ENCODE measurements at places on chromosomes 7 and 10. TPM values are rescaled to one million over a fixed set of nuclear protein-coding genes. Genes with fewer than 3 reads are reported as not detected.

Gene SLC29A4
- total RNA-seq, result 0.46 TPM

GRCh38 chr7:127047521-127047920 lies 205.2 kb downstream of the GRM8 start:
- no peak for DNase-seq

DNA sequence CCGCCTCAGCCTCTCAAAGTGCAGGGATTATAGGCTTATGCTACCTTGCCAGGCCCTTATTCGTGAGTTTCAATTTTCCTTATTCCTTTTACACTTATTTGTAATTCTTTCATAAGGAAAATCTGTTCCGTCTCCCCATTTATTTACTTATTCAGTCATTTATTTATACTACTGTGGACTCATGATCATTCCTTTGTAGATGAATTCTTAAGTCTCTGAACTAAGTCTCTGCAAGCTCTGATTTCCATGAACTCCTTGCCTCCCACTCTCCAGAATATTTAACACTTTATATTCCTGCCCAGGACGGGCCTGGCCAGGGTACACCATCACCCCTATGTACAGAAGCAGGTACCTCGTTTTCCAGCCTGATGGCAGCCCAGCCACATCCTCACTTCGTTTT lies 39.4 kb downstream of the PFKFB3 start:
- no peak for DNase-seq

DNA sequence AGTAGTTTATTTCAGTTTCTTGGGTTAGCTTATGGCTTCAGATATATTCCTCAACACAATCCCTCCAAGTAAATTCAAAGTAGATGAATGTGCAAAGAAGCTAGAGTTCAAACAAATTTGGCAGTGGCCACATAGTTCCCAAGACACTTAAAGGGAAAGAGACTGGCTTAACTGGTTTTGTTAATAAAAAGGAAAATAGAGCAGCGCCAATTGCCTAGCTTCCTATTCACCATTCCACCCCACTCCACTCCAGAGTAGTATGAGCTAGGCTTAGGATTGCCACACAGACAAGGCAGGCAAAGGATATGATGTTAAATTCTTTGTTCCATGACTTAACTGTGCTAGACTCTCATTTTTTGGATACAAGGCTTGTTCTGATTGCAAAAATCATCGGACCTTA lies 2.0 kb downstream of the XRCC2 start:
- no peak for DNase-seq

Gene SLC25A40
- 11.4 TPM for total RNA-seq

- peak; percentile 97 for DNase-seq
Observed at GRCh38 chr10:77949167-77949566, 22.6 kb upstream of the DLG5 start.

DNA sequence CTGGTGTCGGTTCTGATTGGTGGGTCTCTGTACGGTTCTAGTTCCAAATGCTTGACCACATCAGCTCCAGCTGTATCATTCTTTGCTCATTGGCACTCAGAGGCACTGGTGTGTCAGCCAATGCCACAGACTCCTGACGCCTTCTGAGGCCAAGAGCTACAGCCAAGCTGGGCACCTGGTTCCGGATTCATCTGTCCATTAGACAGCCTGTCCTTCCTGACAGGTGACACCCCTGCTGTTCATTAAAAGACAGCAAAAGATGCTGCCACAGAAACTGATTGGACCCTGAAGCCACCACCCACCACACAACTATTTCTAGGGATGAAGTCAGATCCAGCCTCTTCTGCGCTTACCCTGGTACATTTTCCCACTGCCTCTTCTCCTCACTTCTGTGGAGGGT lies 35.6 kb downstream of the COL13A1 start:
- DNase-seq, result no peak

DNA sequence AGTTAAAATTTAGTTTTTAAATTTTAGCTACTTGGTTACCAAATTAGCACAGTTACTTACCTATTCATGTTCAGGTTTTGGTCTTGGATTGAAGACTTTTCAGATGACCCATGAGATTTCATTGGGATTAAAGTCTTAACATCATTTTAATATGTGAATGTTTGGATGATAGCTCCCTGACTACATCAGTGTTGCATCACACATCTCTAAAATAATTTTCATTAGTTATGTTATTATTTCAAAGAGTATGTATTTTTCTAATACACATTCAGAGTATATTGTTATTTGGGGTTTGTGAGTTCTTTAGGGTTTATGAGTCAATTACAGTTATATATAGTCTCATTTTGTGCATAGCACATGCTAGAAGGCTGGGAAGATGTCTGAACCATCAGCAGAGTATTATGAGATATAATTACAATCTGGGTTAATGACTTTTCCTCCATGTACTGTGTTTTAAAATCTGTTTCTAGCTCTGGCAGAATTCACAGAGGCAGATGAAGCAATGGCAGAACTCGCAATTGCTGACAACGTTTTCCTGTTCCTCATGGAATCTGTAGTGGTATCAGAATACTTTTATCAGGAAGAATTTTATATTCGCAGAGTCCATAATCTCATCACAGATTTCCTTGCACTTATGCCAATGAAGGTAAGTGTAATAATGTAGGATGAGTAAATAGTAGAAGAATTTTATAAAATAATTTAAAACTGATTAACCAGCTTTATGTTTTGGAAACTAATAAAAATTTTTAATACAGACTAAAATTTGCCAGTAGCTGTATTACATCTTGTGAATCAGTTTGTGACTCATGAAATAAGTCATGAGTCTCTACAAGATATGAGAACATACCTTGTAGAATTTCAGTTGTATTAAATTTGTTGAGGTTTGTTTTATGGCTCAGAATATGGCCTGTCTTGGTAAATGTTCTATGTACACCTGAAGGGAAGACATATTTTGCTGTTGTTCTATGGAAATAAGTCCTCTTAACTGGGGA lies 26.9 kb downstream of the NUP205 start:
- DNase-seq, result peak; percentile 16

- DNase-seq, result no peak
Observed at GRCh38 chr7:131620673-131621609, 64.5 kb upstream of the PODXL start.

Data from foreskin keratinocyte (primary cell).